ENCODE measurements at places on chromosomes 5 and 9. TPM values are rescaled to one million over a fixed set of nuclear protein-coding genes. Genes with fewer than 3 reads are reported as not detected.

CNTNAP3 gene
- not detected for total RNA-seq

FUT7 gene
- not detected for total RNA-seq

TYRP1 gene
- total RNA-seq, result not detected

ZFP37 gene
- 1.9 TPM for total RNA-seq

MARCOL gene
- total RNA-seq, result not detected

OR1J1 gene
- not detected for total RNA-seq

DNA sequence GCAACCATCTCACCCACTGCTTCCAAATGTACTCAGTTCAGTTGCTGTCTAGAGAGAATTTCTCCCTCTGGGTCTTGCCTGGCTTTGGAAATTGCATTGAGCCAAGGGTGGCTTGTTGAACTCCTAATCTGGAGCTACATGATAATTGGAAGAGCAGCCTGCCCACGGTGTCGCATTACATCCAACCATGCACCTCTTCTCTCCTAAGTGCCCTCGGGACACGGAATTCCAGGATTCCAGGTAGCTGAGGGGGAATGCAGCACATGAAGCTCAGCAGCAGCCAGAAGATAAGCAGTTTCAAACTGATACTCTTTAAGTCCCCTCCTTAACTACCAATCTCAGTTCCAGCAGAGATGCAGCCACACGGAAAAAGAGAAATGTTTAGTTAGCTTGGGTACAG is 509.4 kb upstream of the KLF4 start:
- peaks cover 5% of the 10 kb centered on the region for H3K27me3 ChIP-seq
- H3K4me3 ChIP-seq, result no peak overlapping the region
- no peaks in the 10 kb centered on the region for H3K36me3 ChIP-seq
- H3K4me1 ChIP-seq, result peaks cover 9% of the 10 kb centered on the region
- no peak overlapping the region for H3K27ac ChIP-seq

DNA sequence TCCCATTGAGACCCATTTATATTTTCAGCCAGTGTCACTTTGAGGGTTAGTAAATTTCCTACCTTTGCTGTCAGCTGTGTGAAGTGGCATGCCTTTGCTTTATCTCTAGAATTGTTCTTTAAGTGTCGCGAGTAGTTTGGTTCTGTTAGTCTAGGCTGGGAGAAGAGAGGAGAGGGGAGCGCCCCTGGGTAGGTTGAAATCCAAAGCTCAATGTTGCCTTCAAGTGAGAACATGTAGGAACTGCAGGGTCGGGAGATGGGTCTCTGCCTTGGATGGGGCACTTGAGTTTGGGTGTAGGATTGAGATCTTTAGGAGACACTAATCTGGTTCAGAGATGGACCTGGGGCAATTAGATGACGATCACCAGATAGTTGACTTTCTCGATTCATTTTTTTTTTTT is 46.3 kb downstream of the STC2 start:
- peaks cover 5% of the 10 kb centered on the region for H3K36me3 ChIP-seq
- DNase-seq, result no peak
- H3K27me3 ChIP-seq, result peaks cover 15% of the 10 kb centered on the region
- H3K4me1 ChIP-seq, result peaks cover 11% of the 10 kb centered on the region

DNA sequence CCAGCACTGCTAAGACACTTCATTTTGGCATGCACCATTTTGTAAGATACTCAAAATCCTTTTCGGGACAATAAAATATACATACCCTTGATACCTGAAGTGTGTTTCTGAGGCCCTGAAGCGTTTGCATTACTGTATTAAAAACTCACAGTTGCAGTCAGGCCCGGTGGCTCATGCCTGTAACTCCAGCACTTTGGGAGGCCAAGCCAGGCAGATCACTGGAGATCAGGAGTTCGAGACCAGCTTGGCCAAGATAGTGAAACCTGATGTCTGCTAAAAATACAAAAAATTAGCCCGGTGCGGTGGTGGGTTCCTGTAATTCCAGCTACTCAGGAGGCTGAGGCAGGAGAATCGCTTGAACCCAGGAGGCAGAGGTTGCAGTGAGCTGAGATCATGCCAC is 2.5 kb upstream of the EIF4EBP3 start:
- peaks cover 44% of the 10 kb centered on the region for H3K4me1 ChIP-seq
- peaks cover 14% of the 10 kb centered on the region for H3K27me3 ChIP-seq
- H3K27ac ChIP-seq, result no peak overlapping the region
- DNase-seq, result no peak

DNA sequence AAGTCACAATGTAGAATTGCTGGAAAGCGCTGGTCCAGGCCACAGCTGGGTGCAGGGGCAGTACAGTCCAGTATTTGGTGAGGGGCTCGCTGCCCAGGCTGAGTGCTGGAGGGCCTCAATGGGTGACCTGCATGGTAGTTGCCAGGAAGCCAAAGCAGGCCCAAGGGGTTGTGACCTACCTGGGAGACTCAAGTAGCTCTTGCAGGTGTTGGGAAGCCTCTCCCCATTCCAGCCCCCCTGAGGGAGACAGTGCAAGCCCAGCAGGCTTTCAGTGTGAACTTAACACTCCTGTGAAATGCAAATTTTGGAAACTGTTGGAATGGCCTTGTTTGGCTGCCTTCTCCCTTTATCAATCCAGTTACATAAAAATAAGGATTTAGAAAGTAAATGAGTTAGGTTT is 13.9 kb downstream of the KDM4C start:
- no peak overlapping the region for H3K27ac ChIP-seq
- peaks cover 17% of the 10 kb centered on the region for H3K4me1 ChIP-seq
- no peaks in the 10 kb centered on the region for H3K27me3 ChIP-seq
- H3K36me3 ChIP-seq, result no peaks in the 10 kb centered on the region

- H3K4me3 ChIP-seq, result peak overlapping the region; percentile 64
- peak overlapping the region; percentile 18 for H3K27ac ChIP-seq
- H3K36me3 ChIP-seq, result no peaks in the 10 kb centered on the region
- peaks cover 9% of the 10 kb centered on the region for H3K27me3 ChIP-seq
Measured at GRCh38 chr9:98410185-98410697, 154.8 kb upstream of the TBC1D2 start.

- peaks cover 91% of the 10 kb centered on the region for H3K4me1 ChIP-seq
- peak overlapping the region; percentile 54 for H3K4me3 ChIP-seq
- H3K27ac ChIP-seq, result peak overlapping the region; percentile 80
- H3K36me3 ChIP-seq, result peaks cover 46% of the 10 kb centered on the region
- DNase-seq, result no peak
- H3K27me3 ChIP-seq, result peaks cover 2% of the 10 kb centered on the region
Measured at GRCh38 chr5:142317173-142317572, 7.6 kb downstream of the SPRY4 start.

DNA sequence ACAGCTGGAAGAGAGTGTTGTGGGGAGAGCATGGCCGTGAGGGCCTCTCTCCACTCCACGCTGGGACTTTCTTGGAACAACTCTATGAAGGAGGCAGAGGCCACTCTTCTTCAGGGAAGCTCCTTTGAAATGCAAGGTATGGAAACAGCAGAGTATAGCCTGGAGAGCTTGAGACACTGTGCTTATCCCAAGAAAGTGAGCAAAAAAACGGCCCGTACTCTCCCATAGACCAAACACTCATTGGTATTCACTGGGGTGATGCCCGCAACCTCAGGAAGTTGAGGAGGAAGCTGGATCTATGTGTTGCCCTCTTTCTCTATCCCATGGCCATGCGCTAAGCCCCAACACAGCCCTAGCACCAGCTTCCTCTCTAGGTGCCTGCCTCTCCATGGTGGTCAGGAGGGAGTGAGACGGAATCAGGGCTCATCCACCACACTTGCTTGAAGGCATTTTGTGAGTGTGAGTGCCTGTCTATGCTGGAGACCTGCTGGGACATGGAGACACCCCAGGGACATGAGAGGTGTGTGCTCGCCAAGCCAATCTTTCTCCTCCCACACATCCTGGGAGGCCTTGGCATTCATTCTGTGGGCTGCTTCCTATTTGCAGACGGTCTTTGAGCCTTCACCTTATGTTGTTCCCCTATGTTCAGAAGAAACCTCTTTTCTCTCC is 616.6 kb downstream of the IRX1 start:
- no peak for DNase-seq
- H3K36me3 ChIP-seq, result no peaks in the 10 kb centered on the region
- H3K4me3 ChIP-seq, result no peak overlapping the region
- no peak overlapping the region for H3K27ac ChIP-seq

DNA sequence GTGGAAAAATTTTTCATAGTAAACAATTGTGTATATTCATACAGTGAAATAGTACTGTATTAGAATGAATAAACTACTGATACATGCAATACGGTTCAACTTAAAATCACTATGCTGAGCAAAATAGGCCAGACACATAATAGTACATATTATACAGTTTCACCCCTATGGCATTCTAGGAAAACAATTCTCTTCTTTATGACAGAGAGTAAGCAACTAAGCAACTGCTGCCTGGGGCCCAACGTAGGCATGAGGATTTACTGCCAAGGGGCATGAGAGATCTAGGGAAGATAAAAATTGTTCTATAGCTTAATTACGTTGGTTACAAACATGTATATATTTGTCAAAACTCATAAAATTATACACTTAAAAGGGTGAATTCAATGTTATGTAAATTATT is 180.2 kb downstream of the DRD1 start:
- H3K4me3 ChIP-seq, result no peak overlapping the region
- no peaks in the 10 kb centered on the region for H3K36me3 ChIP-seq
- no peaks in the 10 kb centered on the region for H3K4me1 ChIP-seq
- peaks cover 3% of the 10 kb centered on the region for H3K27me3 ChIP-seq
- H3K27ac ChIP-seq, result no peak overlapping the region
- no peak for DNase-seq

DNA sequence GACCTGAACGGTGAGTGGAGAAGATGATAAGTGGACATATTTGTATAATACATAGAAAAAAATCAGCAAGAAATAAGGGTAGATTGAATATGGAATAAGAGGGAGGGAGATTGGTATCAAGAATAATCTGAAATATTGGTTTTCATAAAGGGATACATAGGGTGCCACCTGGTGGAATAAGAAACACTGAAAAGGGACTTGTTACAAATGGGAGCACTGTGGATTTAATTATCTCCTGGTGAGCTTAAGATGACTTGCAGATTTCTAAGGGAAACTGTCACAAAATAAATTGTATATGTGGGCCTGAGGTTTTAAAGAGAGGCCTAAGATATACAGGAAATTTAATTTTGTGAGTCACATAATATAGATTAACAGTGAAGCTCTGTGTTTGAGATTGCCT is 1403.5 kb upstream of the CDH18 start:
- H3K27me3 ChIP-seq, result no peaks in the 10 kb centered on the region
- no peak overlapping the region for H3K4me3 ChIP-seq
- no peaks in the 10 kb centered on the region for H3K4me1 ChIP-seq
- no peaks in the 10 kb centered on the region for H3K36me3 ChIP-seq
- no peak overlapping the region for H3K27ac ChIP-seq

GRCh38 chr9:107471552-107471951 is 18.0 kb downstream of the KLF4 start:
- no peak overlapping the region for H3K27ac ChIP-seq
- H3K27me3 ChIP-seq, result peaks cover 14% of the 10 kb centered on the region
- DNase-seq, result no peak

All from HFFc6 (cell line).